GM18507 (cell line): ENCODE measurements at places on chromosomes 7 and 10.

- DNase-seq = no peak
Measured at GRCh38 chr7:134669845-134670373, 23.3 kb downstream of the BPGM start.

- DNase-seq = no peak
Measured at GRCh38 chr10:131196176-131196885, 115.2 kb downstream of the TCERG1L start.

DNA sequence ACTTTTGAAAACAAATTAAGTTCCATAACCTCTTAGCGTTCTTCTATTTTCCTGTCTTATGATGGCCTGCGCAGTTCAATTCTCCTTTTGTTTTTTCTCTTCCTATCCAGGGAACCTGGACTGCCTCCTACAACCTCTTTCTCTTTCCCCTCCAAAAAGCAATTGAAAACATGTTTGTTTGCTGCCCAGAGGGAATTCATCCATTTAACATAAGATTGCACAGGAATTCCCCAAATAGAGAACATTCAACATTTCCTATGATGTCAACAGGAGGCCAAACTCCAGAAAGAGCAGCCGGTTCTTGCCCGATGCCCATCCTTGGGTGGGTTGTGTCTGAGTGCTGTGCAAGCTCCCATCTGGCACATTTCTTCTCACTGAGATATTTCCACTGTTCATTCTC lies 94.2 kb upstream of the NRP1 start:
- DNase-seq = no peak

- DNase-seq = no peak
Measured at GRCh38 chr10:13816195-13816925, 229.6 kb downstream of the PRPF18 start.

- no peak for DNase-seq
Measured at GRCh38 chr7:137269240-137269639, 74.3 kb downstream of the PTN start.

- no peak for DNase-seq
Measured at GRCh38 chr10:3452173-3452626, 279.6 kb upstream of the PITRM1 start.

GRCh38 chr7:151661587-151661986 lies 141.9 kb upstream of the RHEB start:
- DNase-seq = no peak

DNA sequence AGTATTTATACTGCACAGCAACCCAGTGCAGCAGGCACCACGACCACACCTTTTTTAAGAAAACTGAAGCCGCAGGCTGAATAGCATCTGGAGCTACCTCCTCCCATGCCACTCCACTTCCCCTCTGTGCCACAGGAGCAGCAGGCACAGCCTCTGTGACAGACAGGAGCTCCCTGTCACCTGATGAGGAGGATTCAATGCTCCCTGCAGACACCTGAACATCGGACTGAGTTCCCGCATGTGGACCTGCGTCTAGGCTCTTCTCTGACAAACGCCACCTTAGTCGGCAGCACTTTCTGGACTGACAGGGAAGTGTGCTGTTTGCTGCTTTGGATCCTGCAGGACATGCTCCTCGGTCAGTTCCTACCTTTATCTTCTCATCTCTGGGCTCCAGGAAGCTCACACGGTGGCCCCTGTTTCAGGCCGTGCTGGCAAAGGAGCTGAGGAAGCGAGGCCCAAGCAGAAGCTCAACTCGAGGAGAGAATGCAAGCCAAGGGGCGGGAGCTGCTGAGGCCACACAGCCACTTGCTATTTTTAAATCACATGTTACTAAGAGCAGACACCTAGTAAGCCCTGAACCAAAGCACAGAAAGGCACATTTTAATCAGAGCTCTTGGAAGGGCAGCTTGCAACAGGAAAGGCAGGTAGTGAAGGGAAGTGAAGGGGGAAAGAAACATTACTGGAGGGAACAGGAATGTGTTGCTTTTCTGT lies 56.6 kb downstream of the VOPP1 start:
- DNase-seq = no peak

GRCh38 chr10:2631557-2632205 lies 435.7 kb upstream of the PFKP start:
- no peak for DNase-seq

DNA sequence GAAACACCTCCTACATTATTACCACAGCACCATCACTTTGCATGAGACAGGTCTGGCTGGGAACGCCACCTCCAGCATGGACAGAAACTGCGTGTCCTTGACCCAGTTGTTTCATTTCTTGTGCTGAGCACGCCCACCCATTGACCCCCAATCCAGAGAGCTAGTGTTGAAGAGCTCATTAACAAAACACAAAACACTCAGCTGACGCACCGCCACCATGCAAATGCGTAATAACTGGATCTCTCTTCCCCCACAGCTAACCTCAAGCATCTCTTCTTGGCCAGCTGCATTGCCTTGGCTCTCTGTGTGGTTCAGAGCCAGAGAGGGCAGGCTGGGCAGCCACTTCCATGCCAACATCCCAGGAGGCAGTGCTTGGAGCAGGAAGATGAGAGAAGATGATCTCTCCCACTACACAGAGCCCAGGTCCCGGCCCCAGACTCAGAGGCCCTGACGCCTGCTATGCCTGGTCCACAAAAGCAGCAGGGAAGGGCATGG lies 173.5 kb downstream of the PLXNA4 start:
- no peak for DNase-seq

DNA sequence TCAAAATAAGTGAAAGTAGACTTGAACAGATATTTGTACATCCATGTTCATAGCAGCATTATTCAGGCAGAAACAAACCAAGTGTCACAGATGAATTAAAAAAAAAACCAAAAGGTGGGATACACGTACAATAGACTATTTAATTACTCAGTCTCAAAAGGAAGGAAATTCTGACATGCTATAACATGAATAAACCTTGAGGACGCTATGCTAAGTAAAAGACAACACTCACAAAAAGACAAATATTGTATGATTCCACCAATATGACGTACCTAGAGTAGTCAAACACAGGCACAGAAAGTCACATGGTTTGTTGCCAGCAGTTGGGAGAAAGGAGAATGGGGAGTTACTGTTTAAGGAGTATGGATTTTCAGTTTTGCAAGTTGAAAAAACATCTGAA lies 18.0 kb upstream of the CFAP70 start:
- no peak for DNase-seq

GRCh38 chr7:7567898-7568531 lies 1.3 kb downstream of the MIOS start:
- DNase-seq = no peak

- no peak for DNase-seq
Measured at GRCh38 chr7:71301167-71301566, 169.2 kb downstream of the GALNT17 start.

- DNase-seq = no peak
Measured at GRCh38 chr7:158765020-158765419, 60.4 kb upstream of the NCAPG2 start.

- DNase-seq = no peak
Measured at GRCh38 chr10:63586043-63586442, 64.8 kb downstream of the REEP3 start.

DNA sequence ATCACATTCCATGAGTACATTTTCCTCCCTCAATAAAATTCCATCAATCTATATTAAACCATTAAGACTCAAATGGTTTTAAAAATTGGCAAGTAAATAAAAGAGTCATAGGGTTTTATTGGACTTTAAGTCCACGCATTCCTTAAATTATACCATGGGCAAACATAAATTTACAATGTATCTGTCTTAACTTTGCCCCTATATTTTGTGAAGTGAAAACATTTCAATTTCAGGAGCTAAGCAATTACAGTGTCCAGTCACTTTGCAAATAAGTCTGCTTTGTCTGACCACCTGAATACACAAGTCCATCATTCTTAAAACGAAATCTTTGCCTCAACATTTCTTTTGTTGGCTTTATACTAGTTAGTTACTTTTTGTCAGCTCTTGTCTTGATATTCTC lies 197.5 kb upstream of the SEMA3D start:
- DNase-seq = no peak

- DNase-seq = no peak
Measured at GRCh38 chr7:73507556-73507955, 14.5 kb downstream of the BAZ1B start.

DNA sequence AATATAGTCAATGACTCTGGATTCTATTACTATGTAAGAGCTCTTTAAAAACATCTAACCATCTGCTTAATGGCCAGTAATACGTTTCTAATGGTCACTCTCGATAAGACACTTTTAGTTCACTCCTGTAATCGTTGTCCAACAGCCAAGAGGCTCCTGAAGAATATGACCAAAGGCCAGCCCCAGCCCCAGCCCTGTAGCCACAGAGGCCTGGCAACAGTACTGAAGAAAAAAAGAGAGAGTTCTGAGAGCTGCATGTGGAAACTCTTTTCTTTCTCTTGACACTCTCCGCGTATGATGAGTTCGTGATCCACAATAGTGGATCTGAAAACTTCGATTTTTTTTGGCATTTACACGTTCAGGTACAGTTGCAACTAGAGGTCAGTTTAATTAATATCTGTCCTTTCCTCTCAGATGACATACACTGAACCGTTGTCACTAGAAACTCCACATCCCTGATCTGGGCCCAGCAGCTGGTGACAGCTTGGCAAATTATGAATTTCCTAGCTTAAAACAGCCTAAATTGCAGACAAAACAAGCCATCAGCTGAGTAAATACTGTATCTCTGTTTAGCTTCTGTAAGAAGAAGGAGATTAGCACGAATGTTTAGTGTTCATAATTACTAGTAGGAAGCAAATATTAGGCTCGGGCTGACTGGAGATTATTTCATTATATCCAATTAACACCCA lies 456.7 kb downstream of the LRMDA start:
- no peak for DNase-seq

DNA sequence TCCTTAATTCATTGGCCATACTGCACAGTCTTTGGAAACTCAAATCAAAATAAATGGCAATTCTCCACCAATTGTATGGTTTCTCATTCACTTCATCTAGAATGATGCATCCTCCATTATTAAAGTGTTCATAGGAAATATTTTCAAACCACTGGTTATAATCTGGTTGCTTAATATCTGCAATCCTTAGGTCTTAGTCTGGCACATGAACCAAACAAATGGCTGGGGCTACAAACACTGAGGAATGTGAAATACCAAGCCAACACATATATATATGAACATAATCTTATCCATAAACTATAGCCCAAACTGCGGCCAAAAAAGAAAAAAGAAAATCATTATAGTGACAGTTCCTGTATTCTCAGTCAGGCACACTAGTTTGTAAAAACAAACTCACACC lies 5.7 kb upstream of the MSS51 start:
- DNase-seq = no peak

DNA sequence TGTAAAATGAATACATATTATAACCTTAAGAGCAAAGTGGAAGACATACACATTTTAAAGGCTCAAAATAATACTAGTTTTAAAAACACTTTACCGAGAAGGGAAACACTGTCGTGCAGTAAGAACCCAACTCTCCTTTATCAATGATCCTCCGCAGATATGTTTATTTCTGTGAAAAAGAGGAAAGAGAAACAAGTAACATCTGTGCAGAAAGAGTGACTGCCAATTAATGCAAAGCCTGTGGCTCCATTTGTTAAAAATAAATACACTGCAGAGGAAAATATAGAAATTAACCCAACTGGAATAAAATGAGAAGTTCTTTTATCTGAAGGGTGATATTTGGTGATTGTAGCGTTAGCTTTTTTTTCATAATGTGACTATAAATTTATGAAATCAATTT lies 62.7 kb downstream of the HGF start:
- no peak for DNase-seq
